ENCODE measurements at places on chromosomes 7 and 10.

DNA sequence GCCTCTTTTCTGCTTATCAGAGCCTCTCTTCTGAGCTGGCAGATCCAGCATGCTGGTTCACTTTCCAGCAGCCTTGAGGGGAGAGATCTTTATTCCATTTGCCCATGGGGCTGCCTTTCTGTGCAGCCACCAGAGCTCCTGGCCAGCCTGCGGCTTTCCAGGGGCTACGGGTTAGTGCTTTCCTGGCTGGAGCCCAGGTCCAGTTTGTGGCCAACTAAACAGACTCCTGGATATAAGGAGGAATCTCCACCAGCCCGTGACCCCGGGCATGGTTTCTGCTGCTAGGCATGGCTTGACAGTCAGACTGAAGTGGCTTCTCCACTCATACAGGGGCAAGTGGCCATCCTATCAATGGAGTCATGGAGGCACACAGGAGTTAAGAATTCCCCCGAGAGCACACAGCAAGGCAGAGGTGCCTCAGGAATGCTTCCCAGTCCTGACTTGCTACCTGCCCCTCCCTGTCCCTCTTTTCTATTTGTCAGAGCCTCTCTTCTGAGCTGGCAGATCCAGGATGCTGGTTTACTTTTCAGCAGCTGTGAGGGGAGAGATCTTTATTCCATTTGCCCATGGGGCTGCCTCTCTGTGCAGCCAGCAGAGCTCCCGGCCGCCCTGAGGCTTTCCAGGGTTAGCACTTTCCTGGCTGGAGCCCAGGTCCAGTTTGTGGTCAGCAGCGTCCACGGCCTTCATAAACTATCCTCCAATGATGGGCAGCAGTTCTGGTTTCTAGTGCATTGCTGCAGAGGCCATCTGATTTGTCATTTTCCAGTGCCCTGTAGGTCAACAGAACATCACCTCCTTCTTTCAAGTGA is 35.9 kb downstream of the TSPAN15 start:
- peak; percentile 32 for DNase-seq

DNA sequence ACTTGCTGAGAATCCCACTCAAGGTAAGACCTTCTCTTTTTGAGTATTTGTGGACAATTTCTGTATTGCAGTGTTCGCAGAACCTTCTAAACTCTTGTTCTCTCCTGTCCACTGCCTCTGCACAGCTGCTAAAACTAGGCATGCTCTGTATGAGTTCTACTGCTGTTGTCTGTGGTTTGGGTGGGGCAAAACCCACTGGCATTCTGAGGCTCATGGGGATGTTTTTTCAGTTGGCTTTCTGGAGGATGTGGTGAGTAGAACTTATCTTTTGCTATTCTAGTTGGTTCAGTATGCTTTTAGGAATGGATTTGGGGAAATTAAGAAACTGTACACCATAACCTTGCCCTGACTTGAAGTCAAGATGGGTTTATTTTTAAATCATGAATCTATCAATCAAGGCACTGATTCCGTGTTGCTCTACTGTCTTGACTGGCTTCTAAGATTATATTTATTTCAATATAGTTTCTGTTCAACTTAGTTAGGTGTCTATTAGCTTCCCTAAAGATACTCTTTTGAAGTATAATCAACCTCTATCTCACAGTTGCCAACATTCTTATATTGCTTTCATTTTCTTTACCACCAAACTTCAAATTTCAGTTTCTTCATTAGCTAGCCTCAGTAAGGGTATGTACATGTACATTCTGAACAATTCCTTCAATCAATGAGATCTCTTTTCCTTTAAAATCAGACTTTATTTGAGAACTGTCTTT is 25.0 kb upstream of the C1GALT1 start:
- DNase-seq = peak; percentile 90

DNA sequence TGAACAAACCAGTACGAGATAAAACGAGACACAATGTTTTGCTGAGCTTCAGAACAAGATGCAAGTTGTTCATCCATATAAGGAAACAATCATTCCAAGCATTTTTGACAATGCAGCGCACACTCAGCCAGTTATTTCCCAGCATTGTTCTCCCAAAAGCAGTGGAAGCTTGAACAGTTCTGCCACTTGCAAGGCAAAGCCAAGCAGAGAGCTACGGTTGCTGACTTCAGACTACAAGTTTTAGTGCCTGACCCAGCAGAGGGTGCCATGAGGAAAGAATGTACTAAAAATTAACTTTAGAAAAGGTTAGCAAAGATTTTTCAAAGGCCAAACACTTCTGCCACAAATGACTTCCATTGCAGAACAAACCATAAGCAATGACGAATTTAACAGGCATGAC is 152.5 kb downstream of the SLC25A13 start:
- DNase-seq = no peak

DNA sequence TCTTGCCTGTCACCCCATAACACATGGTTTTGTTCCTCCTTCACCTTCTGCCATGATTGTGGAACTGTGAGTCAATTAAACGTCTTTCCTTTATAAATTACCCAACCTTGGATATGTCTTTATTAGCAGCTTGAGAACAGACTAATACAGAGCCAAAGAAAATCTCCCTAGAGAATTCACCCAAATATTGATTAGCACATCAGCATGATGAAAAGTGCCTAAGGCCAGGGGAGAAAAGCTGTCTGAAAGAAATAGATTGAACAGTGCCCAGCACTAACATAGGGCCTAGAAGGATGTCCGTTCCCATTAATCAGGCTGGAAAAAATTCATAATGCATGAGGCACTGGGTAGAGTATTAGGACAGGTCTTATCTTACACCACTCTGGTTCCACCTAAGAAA is 111.9 kb upstream of the CALN1 start:
- DNase-seq = no peak

- no peak for DNase-seq
Observed at GRCh38 chr7:129089521-129090212, 34.8 kb upstream of the TNPO3 start.

- no peak for DNase-seq
Observed at GRCh38 chr7:10643545-10643944, 330.1 kb upstream of the PHF14 start.

- DNase-seq = no peak
Observed at GRCh38 chr10:104067525-104067924, 18.2 kb downstream of the COL17A1 start.

DNA sequence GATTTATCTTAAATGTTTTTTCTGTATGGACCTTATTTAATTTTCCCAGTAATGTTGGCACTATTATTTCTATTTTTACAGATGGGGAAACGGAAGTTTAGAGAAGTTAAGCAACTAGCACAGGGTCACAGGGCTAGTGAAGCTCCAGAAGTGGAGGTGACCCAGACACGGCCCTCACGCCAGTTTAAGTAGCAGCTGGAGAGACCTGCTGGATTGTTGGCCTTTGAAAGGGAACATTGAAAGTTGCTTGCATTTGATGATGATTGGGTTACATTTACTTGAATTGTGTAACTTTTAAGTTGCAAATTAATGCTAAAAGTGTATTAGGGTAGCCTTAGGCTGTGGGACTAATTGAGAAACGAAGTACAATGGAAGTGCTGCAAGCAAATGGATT is 25.6 kb downstream of the CDK14 start:
- no peak for DNase-seq

DNA sequence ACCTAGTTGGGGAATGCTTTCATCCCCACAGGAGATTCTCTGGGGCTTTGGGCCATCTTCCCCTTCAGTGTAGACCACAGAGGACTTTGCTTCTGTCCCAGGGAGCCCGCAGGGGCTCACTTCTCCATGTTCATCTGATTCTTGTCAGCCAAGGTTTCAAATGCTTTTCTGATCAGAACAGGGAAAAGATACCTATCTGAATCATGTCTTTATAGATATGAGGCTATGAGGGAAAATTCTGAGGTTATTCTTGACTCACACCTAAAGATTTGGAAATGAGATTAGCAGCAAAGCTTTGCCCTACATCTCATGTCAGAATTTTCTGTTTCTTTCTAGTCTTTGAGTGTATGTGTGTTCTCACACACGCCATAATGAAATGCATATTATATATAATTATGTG is 53.3 kb downstream of the FIGNL1 start:
- no peak for DNase-seq

DNA sequence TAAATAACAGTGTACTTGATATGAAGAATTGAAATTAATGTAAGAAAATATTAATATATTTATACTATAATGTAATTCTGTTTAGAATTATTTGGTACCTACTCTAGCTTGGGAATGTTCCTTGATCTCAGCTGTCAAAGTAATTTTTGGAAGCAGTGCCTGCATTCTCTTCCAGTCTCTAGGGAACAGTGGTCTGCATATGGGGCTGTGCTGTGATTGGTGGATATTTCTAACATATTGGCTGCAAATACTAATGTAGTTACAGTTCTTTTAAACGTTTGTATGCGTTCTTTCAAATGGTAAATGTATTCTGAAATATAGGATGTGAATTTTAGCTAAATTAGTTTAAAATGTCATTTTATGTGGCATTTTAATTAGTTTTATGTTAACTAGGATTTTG is 87.2 kb downstream of the PHF14 start:
- no peak for DNase-seq

DNA sequence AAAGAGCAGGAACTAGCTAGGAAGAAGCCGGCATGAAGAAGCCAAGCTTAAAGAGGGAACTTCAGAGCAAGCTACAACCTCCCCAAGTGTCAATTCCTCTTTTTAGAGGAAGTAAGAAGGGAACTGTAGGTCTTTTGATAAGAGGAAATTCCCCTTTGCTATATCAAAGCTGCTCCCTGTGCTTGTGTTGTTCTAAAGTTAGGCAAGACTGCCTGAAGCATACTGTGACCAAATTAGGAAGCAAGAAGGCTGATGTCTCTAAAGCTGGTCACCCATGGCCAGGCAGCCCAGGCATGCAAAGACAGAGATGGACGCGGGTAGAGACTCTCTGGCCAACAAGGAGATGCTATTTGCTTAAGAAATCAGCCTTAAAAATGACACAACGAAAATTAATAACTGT is 87.9 kb downstream of the RNF216 start:
- no peak for DNase-seq

DNA sequence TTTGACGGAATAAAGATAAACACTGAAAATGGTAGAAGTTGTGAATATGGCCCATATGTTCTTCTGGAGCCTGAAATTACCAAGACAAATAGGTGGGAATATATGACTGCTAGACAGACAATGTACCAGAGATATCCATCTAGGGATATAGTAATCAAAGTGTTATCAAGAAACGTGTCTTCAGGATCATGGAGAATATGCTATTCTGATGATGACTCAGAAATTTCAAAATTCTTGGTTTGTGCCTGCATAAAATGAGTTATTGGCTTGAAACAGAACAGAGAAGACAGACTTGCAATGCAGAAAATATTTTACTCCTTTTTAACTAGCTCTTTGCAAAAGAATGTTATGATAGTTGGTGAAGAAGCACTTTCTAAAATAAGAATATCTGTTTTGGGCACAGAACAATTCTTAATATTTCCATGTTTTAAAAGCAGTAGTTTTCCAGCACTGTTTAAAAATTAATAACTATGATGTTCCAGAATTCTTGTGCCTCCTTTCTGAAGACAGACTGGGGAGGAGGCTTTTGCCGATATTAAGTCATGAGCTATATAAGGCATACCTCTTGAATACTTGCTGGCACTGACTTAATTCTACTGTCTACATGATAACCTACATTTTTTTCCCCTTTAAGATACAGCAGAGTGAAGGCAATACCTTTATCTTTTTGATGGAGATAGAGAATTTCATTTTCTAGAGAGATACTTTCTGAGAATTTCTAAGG is 34.4 kb upstream of the CABCOCO1 start:
- DNase-seq = no peak

Measured in stromal cell of bone marrow (primary cell).